ENCODE measurements at places on chromosomes 11 and 22.

- no peak for DNase-seq
Observed at GRCh38 chr11:3123761-3124733, 41.1 kb downstream of the OSBPL5 start.

GRCh38 chr11:133907216-133907615, 49.6 kb downstream of the IGSF9B start:
- no peak for DNase-seq

GRCh38 chr11:65777821-65778361, 2.9 kb downstream of the AP5B1 start:
- DNase-seq = no peak

DNA sequence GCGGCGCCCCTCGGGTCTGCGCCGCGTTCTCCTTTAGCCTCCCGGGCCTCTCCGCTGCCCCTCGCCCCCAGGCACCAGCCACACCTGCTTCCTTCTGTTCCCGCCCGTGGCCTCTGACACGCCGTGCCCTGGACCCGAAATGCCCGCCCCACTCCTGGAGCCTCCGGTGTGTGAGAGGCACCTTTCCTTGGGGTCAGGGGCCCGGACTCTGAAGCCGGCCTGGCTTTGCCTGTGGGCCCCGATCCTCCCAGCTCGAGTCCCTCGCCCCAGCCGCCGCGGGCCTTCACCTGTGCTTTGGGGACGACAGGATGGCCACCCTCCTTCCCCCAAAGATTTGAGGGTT, 661 bp upstream of the CDPF1 start:
- DNase-seq = no peak

GRCh38 chr11:77395460-77396173, 78.3 kb downstream of the PAK1 start:
- DNase-seq = no peak

GRCh38 chr11:69640260-69640994, 529 bp upstream of the CCND1 start:
- no peak for DNase-seq

DNA sequence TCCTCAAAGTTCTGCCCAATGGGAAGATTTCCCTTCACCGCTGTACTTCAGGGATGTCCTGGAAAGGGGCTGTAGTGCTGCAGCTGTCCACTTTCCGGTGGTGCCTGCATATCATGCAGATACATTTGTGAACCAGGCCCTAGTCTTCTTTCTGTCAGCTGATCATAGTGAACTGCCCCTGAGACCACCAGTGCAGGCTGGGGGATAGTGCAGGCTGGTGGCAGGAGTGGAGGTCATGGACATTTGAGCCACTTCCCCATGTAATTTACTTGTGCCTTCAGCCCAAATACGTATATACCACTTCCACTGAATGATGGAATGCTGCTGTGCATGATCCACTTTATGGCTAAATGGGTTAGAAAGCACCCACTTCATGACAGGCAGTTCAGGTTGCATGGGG, 120.0 kb downstream of the ZNF280B start:
- no peak for DNase-seq

DNA sequence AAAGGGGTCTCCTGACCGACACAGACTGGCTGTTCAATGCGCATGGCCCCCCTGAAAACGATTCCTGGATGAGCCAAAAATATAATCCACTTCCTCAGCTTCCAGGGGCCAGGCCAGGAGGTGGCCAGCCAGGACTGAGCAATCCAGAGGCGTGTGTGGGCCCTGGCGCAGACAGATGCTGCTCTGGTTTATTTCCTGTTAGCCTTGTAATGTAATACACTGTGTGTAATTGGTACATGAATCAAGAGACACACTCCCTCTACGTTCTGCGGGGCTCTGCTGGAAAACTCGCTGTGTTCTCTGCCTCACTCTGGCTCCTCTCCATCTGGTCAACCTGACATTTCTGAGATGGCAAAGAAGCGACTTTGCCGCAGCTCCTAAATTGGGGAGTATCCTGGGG, 26.3 kb upstream of the ISX start:
- DNase-seq = no peak

DNA sequence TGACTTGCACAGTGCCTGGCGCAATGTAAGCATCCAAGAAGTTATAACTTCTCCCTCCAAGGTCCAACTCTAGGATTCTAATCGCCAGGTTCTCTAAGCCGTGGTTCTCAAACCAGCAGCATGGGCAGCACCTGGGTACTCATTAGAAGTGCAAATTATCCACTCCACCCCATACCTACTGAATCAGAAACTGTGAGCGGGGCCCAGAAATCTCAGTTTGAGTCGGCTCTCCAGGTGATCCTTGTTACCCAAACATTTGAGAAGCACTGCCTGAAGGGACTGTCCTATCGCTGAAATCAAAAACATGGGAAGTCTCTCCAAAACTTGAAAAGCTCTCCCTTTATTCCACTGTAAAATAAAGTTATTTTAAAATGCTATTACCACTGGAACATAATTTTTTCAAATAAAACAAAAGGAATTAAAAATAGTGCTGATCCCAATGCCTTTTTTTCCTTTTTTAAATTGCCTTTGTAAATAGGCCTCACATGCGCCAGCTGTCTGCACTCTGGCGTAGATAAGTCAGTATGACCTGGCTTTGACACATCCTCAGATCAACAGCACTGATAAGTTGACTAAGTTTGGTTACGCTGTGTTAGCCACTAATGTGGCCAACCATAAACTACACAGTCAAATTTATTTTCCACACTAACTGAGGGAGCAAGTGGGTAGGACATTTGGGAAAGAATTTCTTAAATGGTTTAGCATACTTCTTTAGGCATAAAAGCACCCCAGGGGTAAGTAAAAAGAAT, 8.4 kb upstream of the CTR9 start:
- DNase-seq = no peak

DNA sequence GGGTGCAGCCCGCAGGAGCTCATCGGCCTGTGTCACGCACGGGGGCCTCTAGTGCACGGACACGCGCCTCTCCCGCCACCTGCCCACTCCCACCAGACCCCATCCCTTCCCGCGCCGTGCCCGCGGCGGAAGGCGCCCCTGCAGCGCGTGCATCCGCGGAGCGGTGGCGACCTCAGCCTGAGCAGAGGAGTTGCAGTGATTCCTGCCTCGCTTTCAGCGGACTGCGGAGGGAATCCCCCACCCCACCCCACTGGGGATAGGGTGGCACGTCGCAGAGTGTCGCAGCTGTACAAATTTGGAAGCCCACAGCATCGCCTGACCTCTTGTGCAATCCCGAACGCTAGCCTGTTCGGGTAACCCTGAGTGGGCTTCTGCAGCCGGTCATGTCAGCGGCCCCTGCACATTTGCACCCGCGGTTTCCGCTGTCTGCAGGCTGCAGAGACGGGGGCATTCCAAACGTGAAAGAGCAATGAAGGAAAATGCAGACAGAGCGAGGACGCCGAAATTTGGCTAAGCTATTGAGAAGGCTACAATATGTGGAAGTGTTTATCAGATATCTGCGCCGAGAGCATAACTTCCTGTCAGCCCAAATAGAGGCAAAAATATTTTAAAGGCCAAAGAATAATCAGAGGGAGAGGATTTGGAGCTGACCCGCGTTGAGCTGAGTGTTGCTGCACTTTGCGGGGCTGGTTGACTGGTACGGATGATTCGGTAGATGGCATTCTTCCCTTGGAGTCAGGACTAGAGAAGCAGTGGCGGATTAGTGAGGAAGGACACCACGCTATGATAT, 617 bp upstream of the ARHGAP20 start:
- peak; percentile 1 for DNase-seq

DNA sequence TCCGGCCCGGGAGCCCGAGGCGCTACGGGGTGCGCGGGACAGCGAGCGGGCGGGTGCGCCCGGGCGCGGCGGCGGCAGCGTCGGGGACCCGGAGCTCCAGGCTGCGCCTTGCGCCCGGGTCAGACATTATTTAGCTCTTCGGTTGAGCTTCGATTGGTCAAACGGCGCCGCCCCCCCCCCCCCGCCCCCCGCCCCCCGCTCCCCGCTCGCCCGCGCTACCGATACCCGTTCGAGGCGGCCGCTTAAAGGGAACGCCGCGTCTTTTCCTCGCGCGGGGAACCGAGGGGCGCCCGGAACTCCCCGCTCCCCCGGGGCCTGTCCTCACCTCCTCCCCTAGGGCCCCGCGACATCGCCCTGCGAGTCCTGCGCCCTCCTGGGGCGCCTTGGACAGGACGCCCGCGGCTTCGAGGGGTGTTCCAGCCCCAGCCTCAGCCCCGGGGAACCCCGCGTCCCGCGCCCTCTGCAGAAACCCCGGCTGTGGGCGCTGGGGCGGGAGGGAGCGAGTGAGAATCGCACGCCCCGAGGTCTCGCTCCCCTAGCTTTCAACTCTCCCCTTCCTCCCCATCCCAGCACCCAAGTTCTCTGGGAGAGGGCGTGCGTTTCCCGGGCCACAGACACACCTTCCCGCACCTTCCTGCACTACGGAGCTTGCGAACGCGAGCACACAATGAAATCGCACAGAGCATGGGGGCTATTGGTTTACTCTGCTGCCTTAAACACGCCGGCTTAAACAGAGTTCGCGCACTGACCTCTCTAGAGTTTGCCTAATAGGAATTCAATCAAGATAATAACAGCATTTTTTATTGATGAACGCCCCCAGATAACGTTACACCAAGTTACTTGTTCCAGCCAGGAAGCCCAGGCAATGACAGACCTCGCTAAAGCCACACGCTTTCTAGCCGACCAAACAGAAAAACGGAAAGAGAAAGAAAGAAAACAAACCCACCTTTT, at the start of gene BDNF:
TSS of gene BDNF (minus strand) at position 105 of the 951 bp plus-strand sequence. CDS start 41,891 bp downstream, outside the sequence.
- DNase-seq = no peak

Measured in CD4-positive, alpha-beta T cell (primary cell).